ENCODE measurements at places on chromosomes 12 and 14.

GRCh38 chr12:102438047-102438826 lies 42.1 kb downstream of the IGF1 start:
- no peak for DNase-seq

DNA sequence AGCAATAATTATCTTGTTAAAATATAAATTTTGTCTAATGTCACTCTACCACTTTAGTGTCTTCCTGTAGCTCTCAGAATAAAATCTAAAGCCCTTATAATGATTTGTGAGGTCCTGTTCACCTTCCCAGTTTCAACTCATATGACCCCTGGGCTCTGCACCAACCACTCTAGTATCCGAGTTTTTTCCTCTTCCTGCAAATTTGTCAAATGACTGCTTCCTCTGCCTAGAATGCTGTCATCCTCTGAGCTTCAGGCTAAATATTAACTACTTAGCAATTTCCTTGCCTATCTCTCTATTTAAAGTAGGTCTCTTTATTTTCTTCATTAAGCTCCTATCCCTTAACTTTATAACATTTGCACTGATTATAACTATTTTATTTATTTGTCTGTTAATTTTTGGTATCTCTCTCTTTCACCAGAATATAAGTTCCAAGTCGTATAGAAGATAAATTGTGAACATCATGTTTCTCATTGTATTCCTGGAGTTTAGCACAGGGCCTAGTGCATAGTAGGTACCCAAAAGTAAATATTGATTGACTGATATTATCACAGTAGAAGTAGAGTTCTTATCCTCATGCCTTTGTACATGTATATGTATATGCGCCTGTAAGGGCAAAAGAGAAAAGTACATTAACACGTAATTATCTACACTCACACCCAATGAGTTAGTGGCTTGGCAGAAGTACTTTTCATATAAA lies 196.0 kb downstream of the BCAT1 start:
- DNase-seq = no peak

DNA sequence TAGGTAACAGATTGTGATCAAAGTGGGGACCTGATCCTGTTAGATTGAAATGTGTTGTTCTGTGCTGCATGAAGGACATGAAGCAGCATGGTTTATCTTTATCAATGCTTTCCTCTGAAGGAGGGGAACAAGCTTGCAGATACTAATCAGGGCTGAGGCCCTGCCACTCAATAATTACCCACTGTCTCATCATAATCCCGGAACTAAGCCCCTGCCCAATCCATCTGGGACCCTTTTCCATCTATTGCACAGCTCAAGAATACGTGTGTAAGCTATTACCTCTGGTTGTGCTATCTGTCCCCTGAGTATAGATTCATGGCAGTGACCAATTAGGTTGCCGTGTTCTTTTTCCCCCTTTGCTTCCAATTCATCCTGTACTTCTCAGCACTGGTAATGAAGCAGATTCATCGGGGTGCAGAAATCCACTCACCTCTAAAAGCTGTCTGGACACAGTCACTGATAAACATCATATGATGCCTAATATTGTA lies 67.8 kb downstream of the OTX2 start:
- DNase-seq = no peak

DNA sequence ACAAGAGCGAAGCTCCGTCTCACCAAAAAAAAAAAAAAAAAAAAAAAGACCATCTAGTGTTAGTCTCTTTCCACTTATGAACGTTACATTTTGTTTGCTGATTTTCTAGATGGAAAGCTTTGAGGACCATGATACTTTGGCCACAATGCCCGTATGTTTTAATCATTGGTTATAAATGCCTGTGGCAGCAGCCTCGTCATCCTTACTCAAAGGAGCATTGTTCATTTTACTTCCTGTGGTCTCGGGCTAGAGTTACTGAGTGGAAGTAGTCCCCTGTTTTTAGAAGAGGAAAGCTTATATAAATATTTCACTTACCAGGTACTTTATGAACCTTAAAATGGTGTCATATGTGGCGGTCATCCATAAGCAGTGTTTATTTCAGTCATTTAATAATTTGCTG lies 359.9 kb downstream of the AEBP2 start:
- no peak for DNase-seq

GRCh38 chr12:56989861-56990610 lies 16.3 kb downstream of the ZBTB39 start:
- no peak for DNase-seq

DNA sequence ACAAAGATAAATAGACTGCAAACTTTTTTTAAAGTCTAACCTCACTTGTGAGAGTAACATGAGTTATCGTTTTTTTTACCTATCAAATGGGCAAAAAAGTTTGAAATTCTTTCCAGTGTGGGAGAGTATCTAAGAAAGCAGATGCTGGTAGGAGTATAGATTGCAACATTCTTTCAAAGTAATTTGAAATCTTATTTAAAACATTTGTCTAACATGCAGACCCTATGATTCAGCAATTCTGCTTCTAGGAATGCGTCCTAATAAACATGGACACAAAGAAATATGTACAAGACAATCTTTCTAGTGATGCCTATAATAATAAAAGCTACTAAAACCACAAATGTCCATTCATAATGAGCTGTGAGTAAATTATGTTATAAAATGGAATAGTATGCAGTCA lies 110.4 kb upstream of the TMCC3 start:
- no peak for DNase-seq

DNA sequence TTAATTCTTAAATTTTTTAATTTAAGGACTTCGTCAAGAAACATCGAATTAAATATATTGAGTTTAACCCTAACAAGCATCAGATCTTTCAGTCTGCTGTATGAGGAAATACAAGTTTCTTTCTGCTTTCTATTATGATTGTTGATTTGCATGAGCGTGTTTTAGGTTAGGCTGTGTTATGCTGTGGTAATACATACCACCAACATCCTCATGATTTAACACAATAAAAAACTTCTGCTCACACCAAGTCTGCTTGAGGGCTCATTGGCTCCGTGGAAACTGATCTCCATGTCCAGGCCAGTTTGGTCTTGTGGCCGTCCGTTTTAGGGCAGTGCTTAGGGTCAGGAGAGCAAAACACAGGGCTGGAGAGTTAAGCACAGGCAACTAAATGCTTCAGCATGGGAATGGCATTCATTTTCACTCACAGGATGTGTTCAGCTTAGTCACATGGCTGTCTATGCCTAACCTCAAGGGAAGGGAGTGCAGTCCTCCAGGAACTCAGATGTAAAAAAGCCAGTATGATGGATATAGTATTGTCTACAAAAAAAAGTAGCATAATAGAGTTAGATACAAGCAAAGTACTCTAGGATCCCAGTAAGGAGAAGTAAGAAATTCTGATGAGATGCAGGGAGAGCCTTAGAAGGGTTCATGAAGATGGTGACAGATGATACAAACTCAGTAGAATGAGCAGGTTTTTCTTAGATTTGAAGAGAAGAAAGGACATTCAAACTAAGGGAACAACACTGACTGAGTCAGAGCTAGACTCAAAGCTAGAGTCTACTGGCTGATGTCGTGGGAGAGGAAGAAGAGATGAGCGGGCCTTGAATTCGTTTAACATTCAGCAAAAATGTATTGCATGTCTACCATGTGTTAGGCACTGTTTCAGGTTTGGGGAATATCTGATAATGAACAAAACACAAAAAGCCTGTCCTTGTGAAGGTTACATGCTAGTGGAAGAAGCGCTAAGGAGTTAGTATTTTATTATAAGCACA lies 16.3 kb downstream of the MARK3 start:
- no peak for DNase-seq

DNA sequence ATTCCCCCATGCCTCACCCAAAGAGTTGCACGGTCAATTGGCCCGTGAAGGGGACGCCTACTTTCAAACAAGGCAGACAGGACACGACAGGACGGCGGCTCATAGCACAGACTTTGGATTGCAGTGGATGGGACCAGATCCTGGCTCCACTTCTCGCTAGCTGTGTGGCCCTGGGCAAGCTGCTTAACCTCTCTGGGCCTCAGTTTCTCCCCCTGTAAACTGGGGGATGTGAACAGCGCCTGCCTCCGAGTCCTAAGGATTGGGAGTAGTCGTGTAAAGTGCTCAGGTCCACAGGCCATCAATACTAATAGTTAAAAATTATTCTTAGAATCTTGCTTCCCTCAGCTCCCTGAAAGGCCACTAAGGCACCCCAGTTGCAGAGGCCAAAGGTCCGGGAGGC lies 13.1 kb downstream of the RHOF start:
- DNase-seq = no peak

GRCh38 chr14:29993143-29993542 lies 65.5 kb upstream of the PRKD1 start:
- DNase-seq = no peak

DNA sequence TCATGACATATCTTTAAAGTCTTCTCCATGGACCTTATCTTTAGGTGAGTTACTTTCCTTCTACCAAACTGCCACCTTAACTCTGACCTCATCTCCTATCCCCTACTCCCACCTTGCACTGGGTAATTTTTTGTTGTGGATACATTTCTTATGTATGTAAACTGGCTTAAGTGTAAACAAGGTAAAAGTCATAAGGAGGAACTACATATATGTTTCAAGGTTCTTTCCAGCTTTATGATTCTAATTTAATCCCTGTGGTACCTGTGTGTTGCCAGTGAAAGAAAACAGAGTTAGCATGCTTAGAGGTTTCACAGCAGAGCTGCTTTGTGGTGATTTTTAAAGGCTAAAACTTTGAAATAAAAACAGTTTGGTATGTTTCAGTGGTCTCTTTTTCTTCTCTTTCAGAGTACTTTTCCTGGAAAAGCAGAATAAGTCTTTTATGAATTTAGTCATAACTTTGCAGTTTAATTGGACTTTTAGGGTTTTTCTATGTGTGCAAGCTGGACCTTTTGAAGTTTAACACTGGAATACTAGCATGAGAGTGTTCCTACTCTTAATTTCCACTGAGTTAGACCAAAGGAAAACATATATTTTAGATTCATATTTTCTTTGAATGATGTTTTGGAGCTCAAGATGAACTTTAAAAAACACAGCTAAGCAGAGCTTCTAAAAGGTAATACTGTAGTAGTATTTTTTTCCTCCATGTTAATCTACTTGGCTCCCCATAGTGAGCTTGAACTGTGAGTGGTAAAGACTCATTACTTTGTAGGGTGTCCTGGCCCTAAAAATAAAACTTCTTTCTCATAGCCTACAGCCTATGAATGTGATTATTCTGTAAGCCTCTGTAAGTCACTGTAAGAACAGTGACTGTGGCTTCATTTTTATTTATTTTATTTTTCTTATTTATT lies 105.4 kb downstream of the FUT8 start:
- DNase-seq = no peak

- DNase-seq = peak; percentile 61
Observed at GRCh38 chr12:120194534-120195395, at the start of gene GCN1. Gene GCN1 (minus strand): TSS chr12:120194715. CDS start chr12:120194697, 18 bp downstream.

GRCh38 chr12:89156340-89156739 lies 196.0 kb downstream of the DUSP6 start:
- peak; percentile 37 for DNase-seq

DNA sequence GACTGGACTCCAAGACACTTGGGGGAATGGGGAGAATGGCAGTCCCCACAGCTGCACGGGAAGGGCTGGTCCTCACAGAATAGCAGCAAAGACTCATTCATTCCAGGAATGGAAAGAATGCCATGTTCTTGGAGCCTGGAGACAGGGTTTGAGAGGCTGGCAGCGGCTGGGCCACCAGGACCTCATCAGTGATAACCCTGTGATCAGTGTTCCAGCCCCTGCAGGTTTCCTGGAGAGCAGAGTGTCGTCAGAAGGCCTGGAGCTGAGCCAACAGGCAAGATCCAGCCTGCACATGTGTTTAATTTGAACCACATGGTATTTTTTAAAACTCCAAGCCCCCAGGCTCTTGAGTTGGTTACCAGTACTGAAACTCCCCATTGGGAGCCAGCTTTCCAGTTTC lies 11.3 kb downstream of the BDKRB1 start:
- DNase-seq = no peak

DNA sequence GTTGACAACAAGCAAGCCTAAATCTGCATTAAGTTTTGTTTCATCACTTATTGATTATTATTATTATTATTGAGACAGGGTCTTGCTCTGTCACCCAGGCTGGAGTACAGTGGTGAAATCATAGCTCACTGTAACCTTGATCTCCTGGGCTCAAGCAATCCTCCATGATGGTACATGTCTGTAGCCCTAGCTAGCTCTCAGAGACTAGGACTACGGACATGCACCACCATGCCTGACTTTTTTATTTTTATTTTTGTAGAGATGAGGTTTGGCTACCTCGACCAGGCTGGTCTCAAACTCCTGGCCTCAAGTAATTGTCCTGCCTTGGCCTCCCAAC lies 35.7 kb upstream of the STK38L start:
- no peak for DNase-seq

DNA sequence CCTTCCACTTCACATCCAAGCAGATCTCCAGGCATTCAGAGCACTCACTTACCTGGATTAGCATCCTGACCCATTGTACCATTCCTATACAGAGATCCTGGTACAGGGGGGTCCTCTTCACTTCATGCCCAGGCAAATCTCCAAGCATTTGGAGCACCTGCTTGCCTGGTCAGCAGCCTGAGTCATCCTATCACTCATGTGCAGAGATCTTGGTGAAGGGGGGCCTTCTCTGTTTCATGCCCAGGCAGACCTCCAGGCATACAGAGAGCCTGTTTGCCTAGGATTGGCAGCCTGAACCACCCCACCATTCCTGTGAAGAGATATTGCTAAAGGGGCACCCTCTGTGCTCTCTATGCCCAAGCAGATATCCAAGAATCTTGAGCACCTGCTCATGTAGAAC lies 111.1 kb upstream of the CCDC175 start:
- DNase-seq = no peak

- DNase-seq = no peak
Observed at GRCh38 chr12:66203820-66204219, 14.8 kb downstream of the IRAK3 start.

- DNase-seq = peak; percentile 8
Observed at GRCh38 chr14:100246809-100247428, 8.0 kb downstream of the YY1 start.

GRCh38 chr12:22332202-22332601 lies 2.3 kb downstream of the ST8SIA1 start:
- no peak for DNase-seq

- no peak for DNase-seq
Observed at GRCh38 chr12:6382982-6383381, 980 bp upstream of the LTBR start.

GRCh38 chr14:77843651-77844050 lies 43.7 kb downstream of the ADCK1 start:
- DNase-seq = no peak

GRCh38 chr12:102441077-102441596 lies 39.2 kb downstream of the IGF1 start:
- no peak for DNase-seq

DNA sequence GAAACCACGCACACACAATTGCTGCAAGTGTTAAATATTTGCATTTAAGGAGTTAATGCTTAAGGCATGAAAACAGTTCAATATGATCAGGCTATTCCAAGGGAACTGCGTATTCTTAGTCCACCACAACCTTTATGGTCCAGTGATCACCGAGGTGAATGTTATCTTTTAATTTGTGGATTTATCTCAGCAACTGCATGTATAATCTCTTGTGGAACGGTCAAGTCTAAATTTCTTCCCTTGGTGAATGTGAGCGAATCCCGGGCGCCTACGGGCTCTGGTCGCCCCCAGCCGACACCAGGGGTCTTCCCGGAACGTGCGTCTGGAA lies 999 bp upstream of the AK7 start:
- DNase-seq = no peak

All from KG1 (cell line).